ENCODE measurements at places on chromosomes 11 and 22.
A peak's percentile ranks its signal among the peaks of the same experiment; 100 is the strongest.

DNA sequence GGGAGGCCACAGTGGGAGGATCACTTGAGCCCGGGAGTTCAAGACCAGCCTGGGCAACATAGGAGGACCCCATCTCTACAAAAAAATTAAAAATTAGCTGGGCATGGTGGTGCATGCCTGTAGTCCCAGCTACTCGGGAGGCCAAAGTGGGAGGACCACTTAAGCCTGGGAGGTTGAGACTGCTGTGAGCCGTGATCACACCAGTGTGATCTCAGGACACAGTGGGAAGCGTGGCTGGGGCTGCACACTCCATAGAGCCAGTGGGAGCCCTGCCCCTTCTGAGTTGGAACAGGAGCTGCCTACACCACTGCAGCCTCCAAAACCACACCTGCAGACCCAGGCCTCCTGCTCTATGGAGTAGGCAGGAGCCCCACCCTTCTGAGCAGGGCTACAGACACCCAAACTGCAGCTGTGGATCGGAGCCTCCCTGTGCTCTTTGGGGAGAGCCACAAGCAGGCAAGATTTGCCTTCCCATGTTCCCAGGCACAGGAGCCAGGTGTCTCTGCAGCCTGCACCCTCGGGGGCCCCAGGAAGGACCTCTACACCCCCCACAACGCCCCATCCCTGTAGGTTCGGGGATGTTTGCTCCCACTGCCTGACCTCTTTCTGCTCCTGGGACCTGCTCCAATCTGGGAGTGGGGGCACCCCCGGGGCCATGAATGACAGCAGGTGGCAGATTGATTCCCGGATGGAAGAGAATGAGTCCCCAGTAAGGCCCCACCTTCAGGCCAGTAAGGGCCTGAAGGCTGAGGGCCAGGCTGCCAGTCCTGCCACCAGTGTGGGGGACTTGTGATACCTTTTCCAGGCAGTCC is 245.4 kb downstream of the BUD13 start:
- no peak for DNase-seq

- peak; percentile 70 for DNase-seq
Observed at GRCh38 chr11:66068154-66068821, 1.8 kb upstream of the PACS1 start.

GRCh38 chr11:28274216-28274615 is 166.0 kb downstream of the METTL15 start:
- DNase-seq: no peak

GRCh38 chr11:72042064-72042745 is 38.1 kb downstream of the NUMA1 start:
- DNase-seq: no peak

DNA sequence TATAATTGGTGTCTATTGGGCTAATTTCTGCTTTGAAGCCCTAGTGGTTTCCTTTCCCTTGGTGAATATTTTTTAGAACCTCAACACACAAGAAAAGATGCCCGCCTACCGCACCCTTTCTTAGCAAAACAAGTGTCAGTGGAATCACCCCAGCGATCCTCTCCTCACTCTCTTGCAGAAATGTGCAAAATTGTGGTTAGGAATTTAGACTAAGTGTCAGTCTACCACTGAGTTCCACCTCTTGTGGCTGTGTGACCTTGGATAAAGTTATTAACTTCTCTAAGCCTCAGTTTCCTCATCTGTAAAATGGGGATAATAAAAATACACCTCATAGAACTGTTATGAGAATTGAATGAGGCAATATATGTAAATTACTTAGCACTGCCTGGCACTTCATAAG is 5.3 kb upstream of the JAML start:
- DNase-seq: no peak

All from lung (tissue), 17 donors.